Caudate nucleus (tissue), 63 donors: ENCODE measurements at places on chromosomes 12 and 14.

DNA sequence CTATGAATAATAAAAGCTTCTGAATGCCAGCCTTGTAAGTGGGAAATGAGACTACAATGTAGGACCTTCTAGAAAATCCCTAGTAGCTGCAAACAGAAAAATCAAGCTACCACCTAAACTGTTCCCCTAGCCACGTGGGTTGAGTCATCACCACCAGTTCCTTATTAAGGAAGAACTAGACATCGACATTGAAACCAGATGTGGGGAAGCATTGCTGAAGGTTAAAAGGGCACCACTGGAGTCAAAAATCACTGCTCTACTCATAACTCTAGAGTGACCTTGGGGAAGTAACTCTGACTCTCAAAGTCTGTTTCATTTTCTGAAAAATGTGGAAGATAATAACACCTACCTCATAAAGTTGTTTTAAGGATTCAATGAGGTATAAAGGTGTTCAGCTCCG, 9.4 kb upstream of the CNIH1 start:
- no peak for DNase-seq

- no peak for DNase-seq
These were observed 2.3 kb downstream of the LAG3 start for GRCh38 chr12:6774499-6775062.

DNA sequence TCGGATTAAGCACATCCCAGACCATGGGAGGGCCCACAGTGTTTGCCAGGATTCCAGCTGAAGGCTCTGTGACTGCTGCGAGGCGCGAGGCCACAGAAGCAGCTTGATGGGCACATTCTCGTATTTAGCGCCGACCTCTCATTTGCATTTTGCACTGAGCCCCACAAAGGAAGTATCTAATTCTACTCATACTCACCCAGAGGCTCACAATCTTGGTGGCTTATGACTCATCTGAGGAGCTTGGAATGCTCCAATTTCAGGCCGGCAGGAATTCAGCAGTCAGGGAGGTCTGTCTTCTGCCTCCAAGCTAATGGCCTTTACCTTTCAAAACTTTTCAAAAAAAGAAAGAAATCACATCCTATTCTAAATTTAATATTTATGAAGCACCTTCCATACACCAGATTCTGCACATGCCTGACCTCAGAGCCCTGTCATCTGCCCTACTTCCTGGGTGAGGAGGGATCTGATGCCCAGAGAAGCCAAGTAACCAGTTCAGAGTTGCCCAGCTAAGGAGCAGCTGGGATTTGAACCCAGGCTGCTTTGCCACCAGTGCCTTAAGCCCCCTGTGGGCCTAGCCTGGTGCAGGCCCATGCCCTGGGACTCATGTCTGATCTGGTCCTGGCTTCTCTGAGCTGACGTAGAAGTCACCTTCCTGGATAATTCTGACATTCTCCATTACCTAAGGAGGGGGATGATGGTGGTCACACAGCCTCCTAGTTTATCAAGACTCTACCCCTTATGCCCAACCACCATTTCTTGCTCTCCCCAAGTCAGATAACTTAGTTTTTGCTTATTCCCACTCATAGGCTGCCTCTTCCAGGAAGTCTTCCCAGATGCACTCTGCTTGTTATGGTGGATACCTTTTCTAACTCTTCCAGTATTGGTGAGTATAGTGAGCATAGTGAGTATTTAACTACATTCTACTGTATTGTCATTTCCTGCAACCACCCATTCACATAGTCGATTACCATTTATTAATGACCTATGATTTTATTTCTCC, 198.9 kb downstream of the RBM19 start:
- no peak for DNase-seq

GRCh38 chr12:4829161-4829792, 80.4 kb upstream of the KCNA1 start:
- DNase-seq: no peak

GRCh38 chr12:101582937-101583336, 11.8 kb upstream of the MYBPC1 start:
- no peak for DNase-seq

- DNase-seq: no peak
These were observed 48.1 kb downstream of the BEGAIN start for GRCh38 chr14:100539003-100539660.

GRCh38 chr14:33592297-33592696, 358.6 kb downstream of the EGLN3 start:
- no peak for DNase-seq

- DNase-seq: no peak
These were observed 139.0 kb downstream of the SYNE2 start for GRCh38 chr14:63991833-63992232.

GRCh38 chr12:6603095-6603567, 4.0 kb downstream of the CHD4 start:
- no peak for DNase-seq

- no peak for DNase-seq
These were observed 67.8 kb upstream of the FICD start for GRCh38 chr12:108447168-108447832.

DNA sequence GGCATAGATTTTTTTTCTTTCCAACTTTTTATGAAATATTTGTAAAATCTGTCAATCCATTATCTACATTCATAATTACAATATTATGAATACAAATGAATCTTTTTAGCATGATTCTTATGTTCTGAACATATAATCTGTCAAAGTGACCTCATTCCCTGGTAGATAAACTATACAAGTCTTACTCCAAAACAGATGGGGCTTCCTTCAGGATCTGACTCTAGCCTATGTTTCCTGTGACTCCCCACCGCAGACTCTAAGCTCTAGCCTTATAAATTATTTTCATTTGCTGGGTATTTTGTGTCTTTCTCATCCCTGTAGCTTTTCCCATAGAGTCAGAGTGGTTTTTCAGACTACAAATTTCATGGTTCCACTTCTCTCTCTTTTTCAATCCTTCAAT, 202.1 kb upstream of the KITLG start:
- DNase-seq: no peak

- no peak for DNase-seq
These were observed 100.3 kb downstream of the SETD3 start for GRCh38 chr14:99380402-99380801.
